ENCODE measurements at places on chromosomes 1 and 21. TPM values are rescaled to one million over a fixed set of nuclear protein-coding genes. Genes with fewer than 3 reads are reported as not detected.

TNNT2 gene
- 8,017 TPM for total RNA-seq

DNA sequence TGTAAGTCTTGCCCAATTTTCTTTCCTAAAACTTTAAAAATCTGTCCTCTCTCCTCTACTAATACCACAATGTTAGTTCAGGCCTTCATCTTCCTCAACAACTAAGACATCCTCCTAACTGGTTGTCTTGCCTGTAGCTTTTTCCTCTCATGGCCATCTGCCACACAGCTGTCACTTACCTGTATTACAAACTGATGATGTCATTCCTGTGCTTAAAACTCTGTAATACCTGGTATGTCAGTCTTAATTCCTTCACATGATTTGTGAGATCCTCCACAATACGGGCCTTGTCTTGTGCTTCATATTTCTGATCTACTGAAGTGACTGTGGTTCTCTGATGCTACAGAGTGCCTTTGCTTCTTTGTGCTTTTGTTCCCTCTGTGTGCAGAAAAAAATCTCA lies 9.8 kb downstream of the MRPS14 start:
- DNase-seq: no peak

NBPF20 gene
- 1.2 TPM for total RNA-seq

DNA sequence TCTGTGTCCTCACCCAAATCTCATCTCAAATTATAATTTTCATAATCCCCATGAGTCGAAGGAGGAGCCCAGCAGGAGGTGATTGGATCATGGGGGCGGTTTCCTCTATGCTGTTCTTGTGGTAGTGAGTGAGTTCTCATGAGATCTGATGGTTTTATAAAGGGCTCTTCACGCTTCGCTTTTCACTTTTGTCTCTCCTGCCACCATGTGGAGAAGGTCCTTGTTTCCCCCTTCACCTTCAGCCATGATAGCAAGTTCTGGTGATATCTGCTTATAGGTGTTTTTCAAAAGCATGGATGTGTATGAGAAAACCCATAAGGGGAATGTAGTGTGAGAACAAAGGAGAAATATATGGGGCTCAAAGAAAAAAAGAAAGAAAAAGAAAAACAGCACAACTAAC lies 405.9 kb upstream of the RGS18 start:
- DNase-seq: no peak

DNA sequence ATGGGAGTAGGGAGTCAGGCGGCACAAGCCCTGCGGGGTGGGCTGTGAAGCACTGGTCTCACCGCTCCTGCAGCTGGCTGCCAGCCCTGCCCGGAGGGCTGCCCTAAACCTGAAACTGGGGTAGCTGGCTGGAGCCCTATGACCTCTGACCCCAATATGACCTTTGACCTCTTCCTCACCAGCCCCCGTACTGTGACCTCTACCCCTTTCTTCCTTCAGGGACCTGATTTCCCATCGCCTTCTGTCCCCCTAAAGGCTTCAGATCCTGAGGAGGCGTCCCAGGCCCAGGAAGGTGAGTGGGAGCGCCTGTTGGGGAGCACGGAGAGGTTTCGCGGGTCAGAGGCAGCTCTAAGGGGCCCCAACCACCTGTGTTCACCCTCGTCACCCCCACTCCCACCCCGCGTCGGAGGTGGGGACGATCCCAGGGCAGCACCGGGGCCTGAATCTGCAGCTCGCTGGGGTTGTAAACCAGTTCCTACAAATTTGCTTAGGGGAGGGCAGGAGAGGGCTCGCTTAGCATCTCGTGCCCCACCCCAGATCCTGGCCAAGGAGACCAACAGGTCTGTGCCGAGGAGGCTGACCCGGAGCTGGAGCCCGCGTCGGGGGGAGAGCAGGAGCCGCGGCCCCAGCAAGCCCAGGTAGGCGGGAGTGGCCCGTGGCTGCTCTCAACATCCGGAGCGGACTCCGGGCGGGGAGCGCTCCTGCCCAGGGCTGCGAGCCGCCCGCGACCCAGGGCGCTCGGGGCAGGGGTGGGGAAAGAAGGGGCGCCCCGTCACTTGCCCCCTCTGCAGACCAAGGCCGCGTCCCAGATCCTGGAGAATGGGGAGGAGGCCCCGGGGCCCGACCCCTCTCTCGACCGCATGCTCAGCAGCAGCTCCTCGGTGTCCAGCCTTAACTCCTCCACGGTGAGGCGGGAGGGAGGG lies 7.3 kb downstream of the SYTL1 start:
- DNase-seq: no peak

- no peak for DNase-seq
These were observed 50.5 kb upstream of the IPO9 start for GRCh38 chr1:201778279-201779065.

GRCh38 chr1:168470901-168471431 lies 72.8 kb downstream of the XCL2 start:
- no peak for DNase-seq

GRCh38 chr1:166588741-166589140 lies 250.5 kb upstream of the POGK start:
- no peak for DNase-seq

ANKRD34A gene
- 2.9 TPM for total RNA-seq

DNA sequence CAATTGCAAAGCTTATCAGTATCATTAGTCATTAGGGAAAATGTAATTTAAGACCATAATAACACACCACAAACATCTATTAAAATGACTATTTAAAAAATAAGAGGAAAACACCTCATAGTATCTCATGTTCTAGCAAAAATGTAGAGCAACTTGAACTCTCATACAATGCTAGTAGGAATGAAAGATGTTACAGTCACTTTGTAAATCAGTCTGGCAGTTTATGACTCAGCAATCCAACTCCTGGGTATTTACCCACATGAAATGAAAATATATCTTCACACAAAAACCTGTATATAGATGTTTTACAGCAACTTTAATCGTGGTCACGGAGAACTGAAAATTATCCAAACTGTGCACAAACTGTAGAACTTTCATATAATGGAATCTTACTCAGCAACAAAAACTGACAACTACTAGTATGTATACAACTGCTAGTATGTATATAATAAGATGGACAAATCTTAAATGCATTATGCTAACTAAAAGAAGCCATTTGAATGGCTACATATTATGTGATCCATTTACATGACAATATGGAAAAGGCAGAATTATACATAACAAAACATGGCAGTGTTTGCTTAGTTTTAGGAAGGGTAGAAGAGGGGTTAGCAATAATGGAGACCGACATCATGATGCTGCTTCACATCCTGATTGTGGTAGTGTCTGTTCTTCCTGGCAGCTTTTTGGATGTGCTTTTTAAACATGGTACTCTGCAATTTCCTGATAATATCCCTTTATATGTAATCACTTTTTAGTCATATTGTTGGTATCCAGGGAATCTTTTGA lies 267.0 kb downstream of the KCTD3 start:
- DNase-seq: no peak

DNA sequence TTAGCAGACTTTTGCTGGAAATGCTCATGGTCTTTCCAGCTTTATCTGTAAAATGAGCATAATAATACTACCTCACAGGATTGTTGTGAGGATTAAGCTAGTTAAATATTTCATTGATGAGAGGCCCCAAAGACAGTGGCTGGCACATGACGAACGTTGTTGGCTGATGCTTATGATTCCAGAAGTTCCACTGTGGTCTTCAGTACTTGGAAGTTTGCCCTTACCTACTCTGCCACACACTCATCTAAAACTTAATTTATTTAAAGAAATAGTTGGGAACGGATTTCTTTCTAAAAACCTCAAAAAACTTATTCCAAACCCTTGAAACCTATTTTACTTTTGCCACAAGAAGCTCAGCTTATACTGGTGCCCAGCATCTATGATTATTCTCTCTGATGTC lies 170.7 kb downstream of the DHRS3 start:
- no peak for DNase-seq

C1QA gene
- 35.1 TPM for total RNA-seq

GRCh38 chr1:58895082-58895481 lies 111.2 kb upstream of the JUN start:
- no peak for DNase-seq
